ENCODE measurements at places on chromosomes 5 and 9. TPM values are rescaled to one million over a fixed set of nuclear protein-coding genes. Genes with fewer than 3 reads are reported as not detected.

Gene ALDOB
- not detected for total RNA-seq

Gene TLR4
- total RNA-seq, result 10.0 TPM

GRCh38 chr9:137178201-137178938 is 6.5 kb upstream of the TMEM210 start:
- no peak for DNase-seq

DNA sequence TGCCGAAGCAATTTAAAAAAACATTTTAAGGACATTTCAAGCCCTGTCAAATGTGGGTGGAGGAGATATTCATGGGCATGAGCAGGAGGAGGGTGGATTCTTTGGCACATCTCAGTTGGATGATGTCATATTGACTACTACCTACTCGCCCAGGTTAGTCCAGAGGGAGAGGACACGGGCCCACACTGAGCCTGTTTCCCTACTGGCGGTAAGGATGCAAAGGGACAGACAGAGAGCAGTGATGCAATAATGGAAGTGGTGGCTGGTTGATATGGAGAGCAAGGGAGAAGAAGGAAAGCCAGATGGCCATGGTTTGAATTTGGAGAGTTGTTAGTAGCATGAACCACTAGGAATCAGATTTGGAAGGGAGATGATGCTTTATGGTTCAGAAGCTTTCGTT is 34.1 kb upstream of the PDE8B start:
- no peak for DNase-seq

GRCh38 chr9:31700252-31701045 is 684.0 kb upstream of the ACO1 start:
- DNase-seq, result no peak

DNA sequence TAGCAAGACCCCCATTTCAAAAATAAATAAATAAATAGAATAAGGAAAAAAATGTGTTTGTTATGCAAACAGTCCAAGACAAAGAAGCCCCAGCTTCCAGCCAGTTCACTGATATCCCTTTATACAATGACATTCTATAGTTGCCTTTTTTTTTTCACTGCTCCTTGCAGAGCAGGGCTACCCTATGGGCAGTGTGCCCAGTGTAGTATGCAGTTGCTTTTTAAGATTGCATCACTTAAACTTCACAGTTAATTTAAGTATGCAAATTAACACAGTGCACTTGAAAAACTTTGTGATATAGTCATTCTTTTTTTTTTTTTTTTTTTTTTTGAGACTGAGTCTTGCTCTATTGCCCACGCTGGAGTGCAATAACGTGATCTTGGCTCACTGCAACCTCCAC is 40.8 kb upstream of the ARRDC3 start:
- no peak for DNase-seq

Gene INSL4
- total RNA-seq, result not detected

DNA sequence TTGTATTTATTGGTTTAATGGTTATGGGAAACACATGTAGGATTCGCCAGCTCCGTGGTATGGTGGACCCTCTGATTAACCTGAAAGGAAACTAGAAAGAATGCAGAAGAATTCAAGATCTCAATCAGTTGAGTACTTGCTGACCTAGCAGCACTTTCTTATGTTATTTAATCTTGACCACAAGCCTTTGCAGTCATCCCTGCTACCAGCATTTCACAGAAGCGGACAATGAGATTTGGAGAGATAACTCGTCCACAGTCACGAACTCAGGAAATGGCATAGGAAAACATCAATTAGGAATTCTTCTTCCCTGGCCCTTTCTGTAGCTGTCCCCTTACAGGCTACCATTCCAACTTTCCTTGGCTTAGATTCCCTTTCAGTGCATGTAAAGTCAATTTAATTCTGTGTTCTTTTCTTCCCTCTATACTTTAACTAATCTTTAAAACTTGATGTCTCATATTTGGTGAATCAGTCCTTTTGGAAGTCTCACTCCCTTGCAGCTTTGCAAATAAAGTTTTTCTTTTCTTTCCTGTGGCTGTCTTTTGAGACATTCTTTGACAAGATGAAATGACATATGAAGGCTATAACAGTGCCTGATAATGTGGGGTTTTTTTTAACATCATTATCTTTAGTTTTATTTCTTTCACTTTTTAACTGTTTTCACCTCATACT is 1.3 kb upstream of the SLC44A1 start:
- DNase-seq, result no peak

GRCh38 chr9:36780186-36780585 is 207.5 kb downstream of the MELK start:
- DNase-seq, result no peak

DNA sequence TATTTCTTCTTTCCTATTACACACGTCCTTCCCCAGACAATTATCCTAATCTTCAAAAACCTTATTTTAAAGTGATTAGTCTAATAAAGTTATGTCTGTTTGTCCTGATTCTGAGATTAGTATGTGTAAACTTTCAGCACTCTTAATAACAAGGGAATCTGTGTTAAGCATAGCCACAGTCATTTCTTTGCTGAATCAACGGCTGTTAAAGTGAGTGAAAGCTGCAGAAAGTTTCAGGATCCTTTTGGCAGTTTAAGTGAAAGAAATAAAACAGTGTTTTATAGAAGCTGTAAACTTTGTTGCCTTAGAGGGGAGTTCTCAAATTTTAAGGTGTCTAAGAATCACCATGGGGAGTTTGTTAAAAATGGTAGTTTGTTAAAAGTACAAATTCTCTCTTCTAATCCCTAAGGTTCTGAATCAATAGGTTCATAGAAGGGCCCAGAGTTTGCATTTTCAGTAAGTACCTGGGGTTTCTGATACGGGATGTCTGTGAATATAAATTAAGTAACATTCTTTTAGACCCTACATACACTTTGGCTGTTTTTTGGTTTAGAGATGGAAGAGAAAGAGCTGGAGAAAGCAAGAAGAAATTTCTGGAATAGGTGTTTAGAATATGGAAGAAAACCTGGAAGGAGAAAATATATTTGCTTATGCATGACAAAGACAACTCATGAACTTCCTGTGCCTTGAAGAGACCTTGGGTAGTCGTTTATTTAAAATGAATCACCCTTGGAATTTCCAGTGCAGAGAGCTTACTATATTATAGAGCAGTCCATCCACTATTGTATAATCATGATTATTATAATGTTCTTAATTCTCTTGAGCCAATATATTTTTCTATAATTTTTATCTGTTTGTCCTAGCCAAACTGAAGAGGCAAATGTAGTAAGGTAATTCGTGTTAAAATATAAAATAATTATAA is 45.7 kb downstream of the SCAMP1 start:
- no peak for DNase-seq

Gene ANKRA2
- total RNA-seq, result 17.5 TPM

Gene ANKRD18A
- total RNA-seq, result not detected

Gene CCNJL
- not detected for total RNA-seq
